H54 (cell line): ENCODE measurements at places on chromosomes 11 and 22.

DNA sequence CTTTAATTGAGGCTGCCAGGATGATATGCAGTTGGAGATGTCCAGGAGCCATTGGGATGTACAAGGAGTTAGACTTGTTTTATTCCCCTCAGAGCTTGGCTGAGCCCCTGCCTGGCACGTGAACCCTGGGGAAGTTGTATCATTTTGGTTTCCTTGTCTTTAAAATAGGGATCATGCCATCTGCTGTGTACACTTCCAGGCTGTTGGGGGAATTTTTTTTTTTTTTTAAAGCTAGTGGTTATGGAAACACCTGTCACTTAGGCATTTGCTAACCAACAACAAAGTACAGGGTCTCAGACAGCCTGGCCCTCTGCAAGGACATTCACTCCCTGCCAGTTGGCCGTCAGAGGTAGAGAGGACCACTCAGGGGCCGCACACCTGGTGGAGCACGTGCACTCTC is 8.5 kb upstream of the RAB1B start:
- no peak for DNase-seq

DNA sequence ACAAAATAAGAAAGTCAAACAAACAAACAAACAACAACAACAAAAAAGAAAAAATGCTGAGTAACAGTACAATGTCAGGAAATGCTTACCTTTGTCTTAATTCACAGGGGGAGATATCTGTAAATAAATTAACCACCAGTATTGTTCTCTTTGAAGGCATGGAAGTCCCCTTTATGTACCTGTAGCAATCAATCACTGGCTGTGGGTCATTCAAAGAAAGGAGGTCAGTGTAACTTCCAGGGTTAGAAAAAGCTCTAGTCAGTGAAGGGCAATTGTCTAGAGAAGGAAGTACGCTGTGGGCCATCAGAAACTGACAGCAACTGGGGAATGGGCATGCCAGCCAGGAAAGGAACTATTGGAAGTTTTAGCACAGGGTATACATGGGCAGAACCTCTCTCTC is 121.5 kb upstream of the LUZP2 start:
- DNase-seq = no peak

DNA sequence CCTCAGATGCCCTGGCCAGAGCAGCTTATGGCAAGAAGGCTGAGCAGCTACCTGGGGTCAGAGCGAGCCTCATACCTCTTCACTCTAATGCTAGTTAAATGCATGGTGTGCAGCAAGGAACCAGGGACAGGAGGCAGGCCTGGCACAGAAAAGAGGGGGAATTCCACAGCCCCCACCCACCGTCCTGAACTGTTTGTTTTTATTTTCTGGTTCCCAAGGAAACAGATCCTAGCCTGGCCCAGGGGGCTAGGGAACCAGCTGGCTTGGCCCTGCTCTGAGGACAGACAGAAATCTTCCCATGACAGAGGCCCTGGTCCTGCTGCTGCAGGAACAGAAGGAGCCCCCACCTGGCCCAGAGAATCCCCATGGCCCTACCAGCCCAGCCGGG is 40.4 kb downstream of the SLCO2B1 start:
- DNase-seq = no peak

DNA sequence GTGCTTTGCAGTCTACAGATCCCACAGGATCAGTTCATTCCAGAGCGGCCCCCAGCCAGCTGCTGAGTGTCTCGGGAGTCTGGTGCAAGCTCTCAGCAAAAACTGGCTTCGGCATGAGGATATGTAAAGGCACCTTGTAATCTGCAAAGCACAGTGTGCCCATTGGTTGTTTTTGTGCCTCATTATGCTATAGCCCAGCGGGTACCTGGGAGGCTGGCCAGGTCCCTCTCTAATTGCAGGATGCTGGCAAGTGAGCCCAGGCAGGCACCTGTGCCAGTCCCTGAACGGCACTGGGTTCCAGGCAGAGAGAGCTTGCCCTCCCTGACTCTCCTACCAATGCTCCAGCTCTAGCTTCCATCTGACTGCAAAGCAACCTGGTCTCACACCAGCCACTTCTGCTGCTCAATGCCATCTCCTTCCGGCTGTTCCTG is 128.7 kb downstream of the DSCAML1 start:
- DNase-seq = no peak

DNA sequence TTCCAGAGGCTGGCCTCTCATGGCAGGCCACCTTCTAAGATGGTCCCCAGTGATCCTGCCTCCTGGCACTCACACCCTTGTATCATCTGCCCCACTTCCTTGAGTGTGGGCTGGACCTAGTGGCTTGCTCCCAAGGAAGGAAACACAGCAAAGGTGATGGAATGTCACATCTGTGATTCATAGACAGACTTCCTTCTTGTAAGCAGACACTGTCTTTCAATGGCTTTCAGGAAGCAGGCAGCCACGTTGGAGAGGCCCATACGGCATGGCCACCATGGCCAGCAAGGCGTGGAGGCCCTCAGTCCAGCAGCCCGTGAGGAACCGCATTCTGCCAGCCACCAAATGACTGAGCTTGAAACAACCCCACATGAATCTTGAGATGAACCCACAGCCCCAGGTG is 11.3 kb downstream of the LMO1 start:
- no peak for DNase-seq

DNA sequence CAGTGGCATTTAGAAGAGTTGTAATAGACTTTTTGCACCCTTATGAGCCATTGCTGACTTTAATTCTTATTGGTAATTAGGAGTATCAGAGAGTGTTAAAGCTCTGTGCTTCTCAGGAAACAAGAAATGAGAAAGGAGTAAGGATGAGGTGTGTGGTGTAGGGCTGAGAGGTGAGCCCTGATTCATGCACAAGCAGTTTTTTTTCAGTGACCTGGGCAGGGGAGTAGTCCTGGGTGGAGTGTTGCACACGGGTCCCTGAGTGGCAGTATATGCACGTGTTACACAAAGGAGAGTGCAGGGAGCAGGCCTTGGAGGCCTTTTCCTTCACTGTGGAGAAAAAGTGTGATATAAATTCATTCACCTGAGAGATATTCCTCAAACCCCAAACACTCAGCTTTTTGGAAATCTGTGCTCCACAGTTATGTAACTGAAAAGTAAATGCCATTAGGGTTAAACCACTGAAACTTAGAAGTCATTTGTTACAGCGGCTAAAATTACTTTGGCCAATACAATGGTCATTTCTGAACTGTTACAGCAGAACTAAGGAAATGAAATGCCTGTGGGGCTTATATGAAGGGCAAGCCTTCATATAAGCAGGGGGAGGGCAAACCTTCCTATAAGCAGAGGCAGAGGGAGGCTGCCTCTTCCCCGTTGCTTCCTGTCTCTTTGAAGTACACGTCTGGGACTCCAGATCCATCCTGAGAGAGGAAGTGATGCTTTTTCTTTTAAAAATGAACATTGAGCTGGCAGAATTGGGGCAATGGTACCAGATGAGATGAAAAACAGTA is 62.6 kb upstream of the OLFML1 start:
- no peak for DNase-seq

- DNase-seq = no peak
Measured at GRCh38 chr11:19598456-19598855, 114.2 kb upstream of the NAV2 start.

GRCh38 chr22:22527312-22527711 is 7.2 kb upstream of the ZNF280A start:
- no peak for DNase-seq

DNA sequence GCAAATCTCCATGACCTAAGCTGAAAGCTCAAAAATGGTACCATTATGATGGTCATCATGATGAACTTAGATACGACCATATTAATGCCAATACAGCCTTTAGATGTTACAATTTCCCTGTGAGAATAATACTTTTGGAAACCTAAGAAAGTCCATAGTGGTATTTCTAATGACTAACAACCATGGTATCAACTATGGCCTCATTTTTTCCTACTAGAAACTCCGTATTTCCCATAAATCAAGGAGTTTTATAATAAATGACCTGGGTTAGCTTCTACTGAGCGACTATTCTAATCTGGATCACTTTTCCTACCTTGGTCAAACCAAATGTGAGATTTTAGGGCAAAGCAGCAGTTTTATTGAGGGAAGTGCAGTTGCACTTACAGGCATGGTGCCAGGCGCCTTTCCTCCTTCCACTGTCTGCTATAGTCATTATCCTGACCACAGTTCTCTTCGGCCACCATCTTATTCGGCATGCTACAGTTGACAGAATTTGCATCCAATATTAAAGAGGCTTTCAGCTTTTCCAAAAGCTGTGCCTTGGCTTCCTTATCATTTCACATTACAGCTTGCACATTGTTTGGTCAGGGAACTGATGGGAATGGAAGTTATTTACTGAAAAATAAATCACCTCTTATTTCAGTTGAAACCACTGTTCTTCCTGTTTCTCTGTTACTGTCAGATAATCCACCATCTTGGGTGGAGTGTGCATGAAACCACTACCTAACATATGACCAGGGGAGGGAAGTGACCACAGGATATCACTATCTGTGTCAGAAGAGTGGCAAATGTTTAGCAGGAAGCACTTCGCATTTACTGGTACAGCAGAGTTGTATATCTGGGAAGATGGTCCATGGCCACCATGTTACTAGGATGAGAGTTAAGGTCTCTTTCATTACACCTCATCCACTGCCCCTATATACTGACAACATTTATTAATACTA is 74.5 kb upstream of the PICALM start:
- no peak for DNase-seq

- DNase-seq = no peak
Measured at GRCh38 chr11:14973621-14974514, 1.7 kb upstream of the CALCA start.

GRCh38 chr11:134510233-134511040 is 98.4 kb upstream of the B3GAT1 start:
- DNase-seq = no peak

GRCh38 chr11:115678942-115679341 is 174.7 kb upstream of the CADM1 start:
- DNase-seq = no peak

DNA sequence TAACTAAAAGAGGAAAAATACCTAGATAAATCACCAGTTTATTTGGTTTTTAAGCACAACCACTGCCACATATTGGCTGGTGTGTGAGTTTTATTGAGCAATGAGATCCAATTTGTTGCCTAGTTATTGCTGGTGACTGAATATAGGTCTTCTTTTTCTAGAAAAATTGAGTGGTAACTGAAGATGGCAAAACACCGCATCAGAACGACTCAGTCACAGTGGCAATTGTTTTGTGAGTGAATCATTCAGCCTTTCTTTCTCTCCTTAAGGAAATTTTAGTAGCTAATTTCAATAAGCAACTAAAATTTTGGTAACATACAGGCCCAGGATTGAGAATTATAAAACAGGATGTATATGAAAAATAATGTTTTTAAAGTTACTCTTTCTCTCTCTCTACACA is 533.0 kb downstream of the KCNA4 start:
- DNase-seq = no peak

- peak; percentile 30 for DNase-seq
Measured at GRCh38 chr11:43517518-43517917, 158.8 kb downstream of the TTC17 start.

GRCh38 chr11:17551347-17552040 is 4.4 kb downstream of the OTOG start:
- no peak for DNase-seq
